ENCODE measurements at places on chromosomes 6 and 20. TPM values are rescaled to one million over a fixed set of nuclear protein-coding genes. Genes with fewer than 3 reads are reported as not detected.

Gene IL20RA
- not detected for total RNA-seq

Gene SLPI
- total RNA-seq, result 14.6 TPM

Gene FOXF2
- 17.7 TPM for total RNA-seq

Gene ILRUN
- 30.3 TPM for total RNA-seq

Gene SLC22A7
- total RNA-seq, result not detected

Gene NEURL2
- 0.79 TPM for total RNA-seq

Data from A549 treated with CpdA at 1 μM for 4 hours (cell line).